Hematopoietic multipotent progenitor cell treated with erythropoietin and hydrocortisone succinate and interleukin-3 and kit ligand, for 4 days (in vitro differentiated cells): ENCODE measurements at places on chromosomes 2 and 18.

DNA sequence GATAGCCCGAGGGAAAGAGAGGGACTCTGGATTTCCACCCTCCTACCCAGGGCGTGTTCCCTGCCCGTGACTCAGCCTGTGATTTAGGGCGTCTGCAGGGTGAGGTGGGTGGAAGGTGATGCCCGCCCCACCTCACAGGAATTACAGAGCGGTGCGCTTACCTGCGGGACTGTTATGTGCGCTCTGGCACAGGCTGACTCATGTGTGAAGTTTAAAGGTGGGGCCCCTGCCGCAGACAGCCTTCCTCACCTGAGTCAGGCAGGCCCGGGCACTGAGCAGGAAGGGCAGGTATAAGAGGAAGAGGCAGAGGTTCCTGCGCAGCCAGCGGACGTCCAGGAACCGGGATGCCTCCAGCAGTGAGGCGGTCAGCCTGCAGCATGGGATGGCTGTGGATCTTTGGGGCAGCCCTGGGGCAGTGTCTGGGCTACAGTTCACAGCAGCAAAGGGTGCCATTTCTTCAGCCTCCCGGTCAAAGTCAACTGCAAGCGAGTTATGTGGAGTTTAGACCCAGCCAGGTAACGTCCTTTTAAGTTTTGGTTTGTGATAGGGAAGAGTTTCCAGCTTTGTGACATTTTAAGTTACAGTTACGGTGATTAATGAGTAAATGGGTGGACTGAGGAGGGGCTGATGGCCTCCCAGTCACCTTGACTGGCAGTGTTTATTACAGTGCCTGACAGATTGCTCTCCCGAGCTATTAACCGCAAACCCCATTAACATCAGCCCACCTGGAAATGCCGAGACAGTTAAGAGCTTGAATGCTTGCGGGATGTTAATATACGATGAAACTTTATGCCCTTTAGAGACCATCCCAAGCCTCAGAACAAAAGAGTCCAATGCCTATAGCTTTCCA is 141.6 kb upstream of the TTC39C start:
- DNase-seq = no peak

DNA sequence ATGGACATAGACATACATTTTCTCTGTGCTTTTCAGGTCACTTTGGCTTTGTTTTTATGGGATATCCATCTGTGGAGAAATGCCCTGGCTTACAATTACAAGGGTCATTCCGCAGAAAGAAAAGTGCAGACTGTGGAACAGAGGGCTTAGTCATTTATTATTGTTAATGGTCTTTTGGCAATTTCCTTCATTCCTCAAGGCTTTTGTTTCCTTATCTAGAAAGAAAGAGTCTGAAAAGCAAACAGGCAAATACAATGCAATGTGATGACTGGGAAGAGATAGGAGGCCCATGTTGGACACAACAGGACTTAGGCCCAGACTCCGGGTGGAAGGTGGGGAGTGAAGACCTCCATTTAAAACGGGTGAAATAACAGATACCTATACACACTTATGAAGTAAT is 129.5 kb upstream of the CAVIN2 start:
- DNase-seq = no peak

DNA sequence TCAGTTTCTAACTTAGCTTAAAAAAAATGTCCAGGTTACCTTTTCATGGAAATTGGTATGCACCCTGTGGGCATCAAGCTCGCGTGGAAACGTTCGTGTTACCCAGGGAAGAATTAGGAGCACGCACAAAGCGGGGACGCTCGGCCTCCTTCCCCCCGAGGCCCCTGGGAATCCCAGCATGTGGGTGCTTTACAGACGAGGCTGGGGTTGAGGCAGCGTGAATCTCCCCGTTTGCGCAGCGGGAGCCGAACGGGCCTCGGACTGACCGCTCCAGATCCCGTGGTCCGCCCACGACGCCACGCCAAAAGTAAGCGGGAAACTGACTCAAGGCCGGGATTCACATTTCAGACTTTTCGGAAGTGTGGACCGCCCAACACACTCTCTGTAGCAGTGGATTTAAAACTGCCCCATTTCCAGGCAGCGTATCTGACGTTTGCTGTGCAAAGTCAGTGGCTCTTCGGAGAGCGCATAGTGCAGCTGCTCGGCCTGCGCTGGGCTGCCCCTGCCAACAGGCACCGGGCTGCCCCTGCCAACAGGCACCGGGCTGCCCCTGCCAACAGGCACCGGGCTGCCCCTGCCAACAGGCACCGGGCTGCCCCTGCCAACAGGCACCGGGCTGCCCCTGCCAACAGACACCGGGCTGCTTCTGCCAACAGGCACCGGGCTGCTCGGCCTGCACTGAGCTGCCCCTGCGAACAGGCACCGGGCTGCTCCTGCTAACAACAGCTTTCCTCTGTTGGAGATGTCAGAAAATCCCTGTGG is 49.7 kb downstream of the SH3YL1 start:
- DNase-seq = no peak

DNA sequence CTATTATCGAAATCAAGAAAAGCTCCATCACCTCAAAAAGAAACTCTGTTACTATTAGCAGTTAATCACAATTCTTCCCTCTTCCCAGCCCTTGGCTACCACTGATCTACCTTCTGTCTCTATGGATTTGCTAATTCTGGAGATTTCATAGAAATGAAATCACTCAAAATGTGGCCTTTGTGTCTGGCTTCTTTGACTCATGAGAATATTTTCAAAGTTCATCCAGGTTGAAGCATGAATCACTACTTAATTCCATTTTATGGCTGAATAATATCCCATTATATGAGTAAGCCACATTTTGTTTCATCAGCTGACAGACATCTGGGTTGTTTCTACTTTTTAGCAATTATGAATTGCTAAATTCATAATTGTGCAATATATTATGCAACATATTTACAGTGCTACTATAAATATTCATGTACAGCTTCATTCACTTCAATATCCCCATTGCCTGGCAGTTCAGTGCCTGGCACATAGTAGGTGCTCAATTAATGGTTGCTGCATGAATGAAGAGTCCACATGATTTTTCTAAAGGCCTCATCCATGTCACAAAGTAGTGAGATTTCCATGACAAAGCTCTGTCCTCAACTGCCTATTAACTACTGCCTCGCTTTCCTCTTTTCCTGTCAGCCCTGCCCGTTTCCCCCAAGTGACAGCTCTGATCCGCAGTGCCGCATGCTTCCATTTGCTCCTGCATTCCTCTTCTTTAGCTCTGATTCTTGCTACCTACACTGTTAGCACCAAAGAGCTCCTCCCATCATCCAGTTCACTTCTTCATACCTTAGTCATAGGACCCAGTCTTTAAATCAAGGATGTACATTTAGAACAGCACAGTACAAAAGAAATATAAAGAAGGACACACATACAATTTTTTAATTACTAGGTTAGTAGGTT is 32.8 kb downstream of the CCDC93 start:
- peak; percentile 23 for DNase-seq

DNA sequence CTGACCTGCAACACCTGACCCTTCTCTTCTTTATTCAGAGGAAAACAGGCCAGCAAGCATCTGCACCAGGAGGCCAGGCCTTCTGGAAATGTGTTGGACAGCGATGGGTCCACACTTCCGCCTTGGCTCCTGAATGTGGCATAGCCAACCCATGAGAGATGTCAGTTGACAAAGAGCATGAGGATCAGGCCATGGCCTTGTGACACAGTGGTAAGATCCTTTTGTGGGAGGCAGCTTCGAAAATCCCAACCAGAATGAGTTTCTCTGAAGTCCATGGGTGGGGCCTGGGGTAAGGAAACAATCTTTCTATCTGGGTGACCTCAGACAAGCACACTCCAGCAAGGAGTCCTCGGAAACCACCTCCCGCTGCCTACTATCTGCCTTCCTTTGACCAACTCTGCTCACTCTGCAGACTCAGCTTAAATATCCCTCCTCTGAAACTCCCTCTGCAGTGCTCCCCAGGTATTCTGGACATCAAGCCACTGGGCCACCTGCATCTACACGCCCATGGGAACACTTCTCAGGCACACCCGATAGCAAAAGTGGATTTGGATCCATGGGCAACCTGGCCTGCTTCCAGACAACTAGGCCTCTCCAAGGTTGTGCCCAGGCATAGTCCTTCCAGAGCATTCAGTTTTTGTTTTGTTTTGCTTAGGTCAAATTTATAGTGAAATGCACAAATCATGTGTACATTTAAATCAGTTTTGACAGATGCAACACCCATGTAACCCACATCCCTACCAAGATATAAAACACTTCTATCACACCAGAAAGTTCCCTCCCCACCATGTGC is 3.6 kb upstream of the SH2D6 start:
- peak; percentile 74 for DNase-seq

- no peak for DNase-seq
Measured at GRCh38 chr2:64352292-64352691, 101.7 kb upstream of the LGALSL start.

DNA sequence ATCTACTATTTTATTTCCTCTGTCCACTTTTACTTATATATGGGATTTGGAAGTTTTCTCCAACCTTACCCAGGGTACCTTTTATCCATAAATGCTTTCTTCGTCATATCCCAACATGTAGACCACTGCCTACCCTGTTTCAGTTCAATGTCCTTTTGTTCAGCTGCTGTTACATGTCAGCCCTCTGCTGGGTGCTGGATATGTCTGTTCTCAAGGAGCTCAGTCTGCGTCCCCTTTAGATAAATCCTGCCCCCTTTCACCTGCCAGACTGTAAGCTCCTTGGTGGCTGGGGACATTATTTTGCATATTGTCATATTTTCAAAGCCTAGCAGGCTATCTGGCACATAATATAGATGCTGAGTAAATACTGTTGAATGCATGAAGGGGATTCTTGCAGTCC is 53.2 kb downstream of the NEMP2 start:
- no peak for DNase-seq

DNA sequence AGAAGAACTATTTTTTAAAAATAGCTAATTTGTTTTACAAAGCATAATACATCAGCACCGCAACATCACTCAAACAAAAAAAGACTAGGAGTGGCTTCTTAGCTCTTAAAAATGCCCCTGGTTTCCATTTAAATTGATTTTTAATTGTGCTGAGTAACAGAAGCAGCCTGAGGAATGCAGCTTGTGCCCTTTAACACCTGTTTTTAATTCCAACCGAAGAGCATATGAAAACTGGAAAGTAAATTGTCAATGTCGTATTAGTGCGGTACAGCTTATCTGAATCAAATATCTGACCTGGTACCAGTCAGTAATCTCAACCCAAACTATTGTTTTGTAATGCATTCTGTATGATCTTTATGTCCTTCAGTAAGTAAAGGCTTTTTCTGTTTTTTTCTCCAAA is 13.2 kb upstream of the CD302 start:
- no peak for DNase-seq

DNA sequence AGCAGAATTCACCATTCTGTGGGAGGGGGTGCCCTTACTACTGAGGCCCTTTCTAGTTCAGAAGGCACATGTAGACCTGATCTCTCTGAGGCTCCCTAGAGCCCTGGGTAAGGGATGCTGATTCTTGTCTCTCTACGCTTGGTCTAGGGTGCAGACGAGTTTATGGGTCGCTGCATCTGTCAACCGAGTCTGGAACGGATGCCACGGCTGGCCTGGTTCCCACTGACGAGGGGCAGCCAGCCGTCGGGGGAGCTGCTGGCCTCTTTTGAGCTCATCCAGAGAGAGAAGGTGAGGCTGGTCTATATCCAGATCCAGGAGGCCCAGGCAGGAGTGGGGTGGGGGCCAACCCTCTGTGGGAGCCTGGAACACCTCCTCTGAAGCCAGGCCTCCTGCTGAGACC is 147.2 kb downstream of the DYSF start:
- no peak for DNase-seq

- DNase-seq = no peak
Measured at GRCh38 chr2:11995456-11995855, 249.0 kb downstream of the LPIN1 start.

GRCh38 chr2:196587739-196588138 is 51.8 kb upstream of the CCDC150 start:
- no peak for DNase-seq

GRCh38 chr2:232731470-232731869 is 34.3 kb downstream of the GIGYF2 start:
- no peak for DNase-seq

GRCh38 chr2:22683914-22684313 is 701.1 kb upstream of the KLHL29 start:
- no peak for DNase-seq

DNA sequence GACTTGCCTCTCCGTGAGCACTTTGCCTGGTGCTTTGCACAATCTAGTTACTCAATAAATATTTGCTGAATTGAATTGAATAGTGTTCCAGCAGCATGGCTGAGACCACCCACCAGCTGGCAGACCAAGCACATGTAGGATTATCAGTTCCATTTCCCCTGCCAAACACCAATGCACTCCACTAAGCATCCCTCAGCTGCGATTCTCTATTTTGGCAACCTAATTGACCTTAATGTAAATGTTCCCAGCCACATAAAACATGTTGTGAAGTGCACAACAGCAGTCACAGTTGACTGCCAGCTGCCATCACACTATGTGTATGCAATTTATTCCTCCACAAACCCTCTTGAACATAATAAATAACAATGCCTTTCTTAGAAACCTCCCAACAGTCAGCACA is 1879.4 kb upstream of the PIK3C3 start:
- no peak for DNase-seq

DNA sequence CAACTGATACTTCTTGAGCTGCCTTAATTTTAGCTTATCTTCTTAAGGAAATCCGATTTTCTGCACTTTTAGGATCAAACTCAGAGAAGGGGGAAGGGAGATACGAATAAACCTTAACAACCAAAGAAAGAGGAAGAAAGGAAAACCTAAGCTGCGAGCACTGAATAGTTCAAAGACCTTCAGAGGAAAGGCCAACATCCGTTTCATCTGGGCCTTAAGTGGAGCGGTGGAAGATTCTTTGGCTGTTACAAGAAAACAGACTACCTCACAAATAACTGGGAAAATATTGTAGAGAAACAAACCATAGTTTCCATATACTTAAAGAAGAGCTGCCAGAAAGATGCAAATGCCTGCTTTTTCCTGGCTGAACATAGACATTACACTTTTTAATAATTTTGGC is 43.6 kb downstream of the VIT start:
- peak; percentile 24 for DNase-seq

DNA sequence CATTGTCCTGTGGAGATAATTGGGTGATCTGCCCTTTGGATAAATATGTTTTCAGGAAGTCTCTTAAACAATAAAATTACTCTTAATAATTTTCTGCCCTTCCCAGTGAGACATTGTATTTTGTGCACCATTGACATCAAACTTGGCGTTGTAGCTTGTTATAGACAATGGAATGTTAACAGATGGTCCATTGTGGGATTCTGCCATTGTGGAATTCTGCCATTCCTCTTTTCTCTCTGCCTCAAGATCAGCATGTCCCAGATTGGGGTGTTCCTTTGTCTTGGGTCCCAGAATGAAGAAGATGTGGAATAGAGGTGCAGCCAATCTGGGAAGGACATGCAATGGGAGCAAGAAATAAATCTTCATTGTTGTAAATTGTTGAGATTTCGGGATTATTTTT is 15.1 kb upstream of the LDAH start:
- DNase-seq = no peak

- peak; percentile 74 for DNase-seq
Measured at GRCh38 chr2:208407667-208408066, 1.1 kb downstream of the PTH2R start.

DNA sequence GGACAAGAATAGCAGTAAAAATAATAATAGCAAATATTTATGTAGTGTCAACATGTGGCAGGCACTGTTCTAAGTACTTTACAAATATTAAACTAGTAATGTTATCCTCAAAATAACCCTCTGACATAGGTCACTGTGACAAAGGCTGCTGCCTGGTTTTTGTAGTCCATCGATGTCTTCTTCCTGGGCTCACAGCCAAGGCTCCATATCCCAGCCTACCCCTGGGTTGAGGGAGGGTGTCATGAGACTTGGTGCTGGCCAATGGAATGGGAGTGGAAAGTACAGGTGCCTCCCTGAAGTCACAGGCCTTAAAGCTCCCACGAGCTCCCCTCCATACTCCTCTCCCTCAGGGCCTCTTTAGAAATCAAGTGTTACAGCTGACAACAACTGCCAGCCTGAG is 159.3 kb downstream of the CYRIA start:
- DNase-seq = peak; percentile 24
